ENCODE measurements at places on chromosomes 16 and 17.

DNA sequence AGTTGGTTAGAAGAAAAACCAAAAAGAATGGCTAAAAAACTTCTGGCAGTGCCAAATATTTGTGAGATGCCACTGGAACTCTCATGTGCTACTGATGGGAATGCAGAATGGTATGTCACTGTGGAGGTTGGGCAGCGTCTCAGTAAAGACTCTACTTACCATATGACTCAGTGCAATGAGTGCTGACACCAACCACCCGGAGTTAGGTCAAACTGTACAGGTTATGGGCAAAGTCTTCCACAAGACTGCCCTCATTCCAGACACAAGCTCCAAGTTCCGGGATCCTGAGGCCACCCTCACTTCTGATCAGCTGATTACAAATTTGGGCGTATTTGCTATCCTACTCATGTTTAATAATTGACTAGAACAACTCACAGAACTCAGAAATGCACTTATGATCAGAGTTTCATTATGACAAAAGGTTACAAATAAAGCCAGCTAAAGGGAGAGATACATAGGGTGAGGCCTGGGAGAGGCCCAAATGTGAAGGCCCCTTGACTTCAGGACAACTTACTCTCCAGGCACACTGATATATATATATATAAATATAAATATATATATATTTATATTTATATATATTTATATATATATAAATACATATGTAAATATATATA lies 114.9 kb downstream of the TRIM37 start:
- peak; percentile 79 for DNase-seq

- DNase-seq: no peak
Observed at GRCh38 chr16:46715769-46716305, 26.4 kb downstream of the ORC6 start.

DNA sequence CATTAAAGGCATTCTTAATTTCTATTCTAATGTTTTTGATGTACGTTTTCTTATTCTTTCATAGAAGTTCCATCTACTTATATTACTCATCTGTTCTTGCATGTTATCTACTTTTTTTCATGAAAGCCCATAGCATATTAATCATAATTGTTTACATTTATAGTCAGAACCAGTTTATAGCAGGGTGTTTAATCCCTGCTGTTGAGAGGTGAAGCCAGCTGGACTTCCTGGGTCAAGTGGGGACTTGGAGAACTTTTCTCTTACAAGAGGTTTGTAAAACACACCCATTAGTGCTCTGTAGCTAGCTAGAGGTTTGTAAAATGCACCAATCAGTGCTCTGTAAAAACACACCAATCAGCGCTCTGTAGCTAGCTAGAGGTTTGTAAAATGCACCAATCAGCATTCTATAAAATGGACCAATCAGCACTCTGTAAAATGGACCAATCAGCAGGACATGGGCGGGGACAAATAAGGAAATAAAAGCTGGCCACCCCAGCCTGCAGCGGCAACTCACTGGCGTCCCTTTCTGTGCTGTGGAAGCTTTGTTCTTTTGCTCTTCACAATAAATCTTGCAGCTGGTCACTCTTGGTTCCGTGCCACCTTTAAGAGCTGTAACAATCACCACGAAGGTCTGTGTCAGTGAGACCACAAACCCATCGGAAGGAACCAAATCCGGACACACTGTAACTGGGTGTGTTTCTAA lies 120.6 kb downstream of the TANC2 start:
- DNase-seq: no peak

DNA sequence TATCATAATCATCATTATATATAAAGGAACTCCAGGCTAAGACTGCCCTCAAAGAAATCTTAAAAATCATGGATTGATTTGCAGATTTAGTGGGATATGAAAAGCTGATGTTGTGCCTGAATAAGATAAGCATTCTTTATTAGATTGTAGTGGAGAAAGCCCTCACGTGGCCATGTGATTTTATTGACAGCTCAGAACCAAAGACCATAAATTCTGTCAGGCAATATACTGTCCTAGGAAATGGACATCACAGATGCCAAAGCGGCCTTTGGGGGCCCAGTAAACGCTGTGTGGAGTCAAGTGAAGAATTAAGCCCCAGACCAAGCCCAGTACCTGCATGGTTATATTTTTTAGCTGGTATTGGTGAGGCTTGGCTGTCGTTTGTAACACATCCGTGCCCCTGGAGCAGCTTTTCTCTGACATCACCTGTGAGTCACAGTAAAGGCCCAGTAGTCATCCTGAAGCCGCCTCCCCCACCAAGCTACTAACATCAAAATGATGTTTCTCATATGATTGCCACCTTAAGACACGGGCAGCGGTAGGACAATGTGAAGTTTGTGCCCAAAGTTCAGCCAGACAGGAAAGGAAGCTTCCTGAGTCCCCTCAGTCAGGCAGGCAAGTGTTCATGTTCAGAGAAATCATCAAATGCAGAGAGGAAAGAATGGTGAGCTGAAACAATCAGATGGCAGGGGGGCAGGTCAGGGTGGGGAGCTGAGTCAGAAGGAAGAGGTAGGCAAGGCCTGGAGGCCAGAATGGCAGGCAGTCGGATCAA lies 209.4 kb downstream of the IRX3 start:
- DNase-seq: peak; percentile 66

- DNase-seq: no peak
Observed at GRCh38 chr16:64621616-64622015, 500.2 kb downstream of the CDH11 start.

GRCh38 chr17:35727635-35728034 lies 3.8 kb upstream of the RASL10B start:
- no peak for DNase-seq

DNA sequence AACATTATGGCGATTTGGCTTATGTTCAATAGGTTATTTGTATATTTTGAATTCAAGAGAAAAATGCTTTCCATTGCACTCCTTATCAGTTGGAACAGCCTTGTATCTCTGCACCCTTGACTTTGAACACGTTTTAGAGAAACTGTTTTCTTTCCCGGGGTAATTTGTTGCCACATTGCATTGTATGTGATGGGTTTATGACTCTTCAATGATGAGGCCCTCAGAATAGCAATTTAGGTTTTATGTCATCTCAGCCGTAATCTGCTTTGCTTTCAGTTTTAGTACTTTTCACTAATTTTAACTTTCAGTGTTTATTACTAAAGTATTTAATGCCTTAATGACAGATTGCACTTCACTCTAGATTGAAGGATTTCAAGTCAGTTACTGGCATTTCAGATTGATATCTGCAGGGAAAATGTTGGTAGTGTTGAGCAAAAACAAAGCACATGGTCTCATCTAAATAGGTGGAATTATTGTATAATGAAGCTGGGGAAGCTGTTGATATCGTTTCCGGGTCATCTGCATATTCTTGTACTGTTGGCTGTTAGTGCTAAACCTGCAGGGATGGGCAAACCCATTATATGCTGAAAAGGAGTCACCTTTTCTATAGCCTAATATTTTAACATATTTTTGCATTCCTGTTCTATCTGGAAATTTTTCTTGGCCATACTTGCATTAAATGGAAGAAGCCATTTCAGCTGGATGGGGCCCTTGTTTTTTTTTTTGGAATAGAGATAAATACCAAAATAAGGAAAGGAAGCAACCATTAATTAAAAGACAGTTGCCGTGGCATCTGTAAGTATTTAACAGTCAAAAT lies 2.0 kb downstream of the LUC7L3 start:
- no peak for DNase-seq

DNA sequence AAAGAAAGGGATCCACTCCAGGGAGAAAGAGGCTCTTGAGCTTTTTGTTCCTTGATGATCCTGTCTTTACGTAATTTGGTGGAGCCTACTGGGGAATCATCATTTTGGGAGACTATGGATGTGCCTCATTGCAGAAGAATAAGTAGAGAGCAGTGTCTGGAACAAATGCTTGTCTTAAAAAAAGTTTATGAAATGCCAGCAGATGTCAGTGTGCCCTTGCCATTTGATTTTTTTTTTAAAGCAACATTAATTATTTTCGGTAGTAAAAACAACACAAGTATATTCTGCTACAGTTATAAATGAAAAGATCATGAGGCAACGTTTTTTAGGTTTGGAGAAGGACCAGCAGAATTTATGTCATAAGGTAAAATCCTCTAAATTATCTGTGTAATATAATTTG lies 934.8 kb upstream of the EEF2KMT start:
- DNase-seq: no peak

GRCh38 chr16:73404001-73404400 lies 356.1 kb upstream of the ZFHX3 start:
- no peak for DNase-seq

GRCh38 chr17:13531721-13532120 lies 70.0 kb downstream of the HS3ST3A1 start:
- DNase-seq: no peak

GRCh38 chr16:82755570-82756282 lies 129.0 kb downstream of the CDH13 start:
- DNase-seq: no peak

DNA sequence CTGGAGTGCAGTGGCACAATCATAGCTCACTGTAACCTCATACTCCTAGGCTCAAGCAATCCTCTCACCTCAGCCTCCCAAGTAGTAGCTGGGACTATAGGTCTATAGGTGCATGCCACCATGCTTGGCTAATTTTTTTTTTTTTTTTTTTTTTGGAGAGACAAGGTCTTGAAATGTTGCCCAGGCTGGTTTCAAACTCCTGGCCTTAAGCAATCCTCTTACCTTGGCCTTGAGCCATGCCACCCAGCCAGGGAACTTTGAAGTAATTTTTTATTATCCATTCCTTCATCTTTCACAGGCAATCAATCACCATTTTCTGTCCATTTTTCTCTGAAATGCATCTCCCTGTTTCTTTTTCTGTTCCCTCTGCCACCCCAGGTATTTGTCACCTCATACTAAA lies 6.3 kb upstream of the PSMD7 start:
- no peak for DNase-seq

- peak; percentile 19 for DNase-seq
Observed at GRCh38 chr17:1882836-1883235, 53.0 kb downstream of the RPA1 start.

GRCh38 chr17:74786431-74787055 lies 10.4 kb upstream of the NAT9 start:
- DNase-seq: no peak

- DNase-seq: no peak
Observed at GRCh38 chr16:4713663-4714501, 20.2 kb downstream of the ANKS3 start.

DNA sequence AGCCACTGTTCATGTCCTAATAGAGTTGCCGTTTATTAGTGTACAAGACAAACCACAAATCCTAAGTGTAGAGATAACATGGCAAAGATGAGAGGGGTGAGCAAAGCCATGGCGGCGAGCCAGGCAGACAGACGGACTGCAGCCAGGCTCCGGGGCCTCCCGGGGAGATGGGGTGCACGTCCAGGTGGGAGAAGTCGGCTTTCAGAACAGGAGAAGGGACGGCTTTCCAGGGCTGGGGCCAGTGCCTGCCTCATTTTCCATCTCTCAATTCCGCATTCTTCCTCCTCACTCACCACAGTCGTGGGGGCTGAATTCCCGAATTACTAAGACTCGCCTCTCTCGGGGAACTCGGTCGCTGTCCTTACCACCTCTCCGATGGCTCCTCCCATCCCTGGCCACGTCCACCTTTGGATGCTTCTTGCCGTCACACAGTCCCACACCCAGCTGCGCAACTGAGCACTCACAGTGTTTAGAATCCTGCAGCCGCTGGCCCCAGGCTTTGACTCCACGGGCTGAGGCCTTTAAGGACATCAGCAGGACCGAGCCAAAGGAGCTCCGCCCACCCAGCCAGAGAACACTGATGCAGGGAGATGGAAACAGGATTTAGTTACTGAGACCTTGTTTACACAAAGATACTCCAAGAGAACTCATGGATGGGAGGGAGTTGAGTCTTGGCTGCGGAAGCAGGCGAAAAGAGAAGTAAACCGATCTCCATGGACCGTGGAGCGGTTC lies 59.7 kb downstream of the RNF112 start:
- peak; percentile 12 for DNase-seq

DNA sequence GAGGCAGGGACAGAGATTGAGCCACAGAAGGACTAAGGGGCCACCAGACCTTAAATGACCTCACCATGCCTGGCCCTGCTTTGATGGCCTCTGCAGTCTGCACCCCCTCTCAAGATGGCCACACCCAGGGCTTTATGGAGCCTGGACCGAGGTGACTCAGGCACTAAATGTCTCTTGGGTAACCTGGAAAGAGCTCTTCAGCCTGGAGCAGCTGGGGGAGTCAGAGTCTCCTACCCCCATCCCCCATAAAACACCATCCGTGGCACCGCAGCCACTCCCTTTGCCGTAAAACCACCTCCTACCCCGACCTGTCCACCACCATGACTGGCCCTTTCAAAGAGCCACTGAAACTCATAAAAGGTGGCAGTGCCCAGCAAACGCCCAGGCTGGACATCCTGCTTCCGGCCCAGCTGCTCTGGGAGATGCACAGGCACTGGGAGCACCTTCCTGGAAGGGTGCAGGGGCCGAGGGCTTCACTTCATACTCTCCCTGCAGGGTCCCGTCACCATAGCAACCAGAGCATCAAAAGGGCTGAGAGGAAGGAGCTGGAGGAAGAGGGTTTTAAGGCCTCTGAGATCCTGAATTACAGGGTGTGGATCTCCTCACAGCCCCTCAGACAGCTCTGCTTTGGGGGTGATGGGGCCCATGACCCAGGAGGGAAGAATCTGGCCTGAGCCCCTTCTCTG lies 22.3 kb downstream of the FOXN1 start:
- DNase-seq: no peak

- DNase-seq: no peak
Observed at GRCh38 chr17:68592682-68593641, 8.2 kb downstream of the FAM20A start.

- no peak for DNase-seq
Observed at GRCh38 chr16:88790312-88791211, 5.5 kb upstream of the PIEZO1 start.

All from HFFc6 (cell line).